ENCODE measurements at places on chromosomes 1 and 21.
A peak's percentile ranks its signal among the peaks of the same experiment; 100 is the strongest.

DNA sequence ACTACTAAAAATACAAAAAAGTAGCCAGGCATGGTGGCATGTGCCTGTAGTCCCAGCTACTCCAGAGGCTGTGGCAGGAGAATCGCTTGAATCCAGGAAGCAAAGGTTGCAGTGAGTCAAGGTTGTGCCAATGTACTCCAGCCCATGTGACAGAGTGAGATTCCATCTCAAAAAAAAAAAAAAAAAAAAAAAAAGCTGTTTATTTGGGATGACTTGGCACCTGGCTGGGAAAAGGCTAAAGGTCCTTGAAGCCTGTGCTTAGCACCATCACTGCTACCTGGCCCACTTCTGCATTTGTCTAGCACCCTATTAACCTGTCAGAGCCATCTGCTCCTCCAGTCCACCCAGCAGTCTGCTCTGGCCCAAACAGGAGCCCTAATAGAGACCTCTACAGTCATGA is 25.0 kb downstream of the PRDX6 start:
- no peak for DNase-seq

DNA sequence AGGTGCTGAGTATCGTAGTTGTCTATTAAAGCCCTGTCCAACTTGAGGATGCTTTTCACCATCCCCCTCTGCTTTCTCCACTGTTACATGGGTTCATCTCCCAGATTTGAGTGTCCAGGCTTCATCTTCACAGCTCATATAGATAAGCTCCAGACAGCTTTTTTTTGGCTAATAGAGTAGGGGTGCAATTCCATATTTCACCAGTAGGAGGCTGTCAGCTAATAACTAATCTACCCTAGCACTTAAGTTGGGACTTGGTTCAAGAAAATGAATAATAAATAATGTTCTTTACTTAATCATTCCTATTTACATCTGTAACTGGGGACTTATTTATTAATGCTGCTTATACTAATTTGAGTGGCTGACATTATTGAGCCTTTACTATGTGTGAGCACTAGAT is 124.5 kb downstream of the IGSF21 start:
- no peak for DNase-seq

DNA sequence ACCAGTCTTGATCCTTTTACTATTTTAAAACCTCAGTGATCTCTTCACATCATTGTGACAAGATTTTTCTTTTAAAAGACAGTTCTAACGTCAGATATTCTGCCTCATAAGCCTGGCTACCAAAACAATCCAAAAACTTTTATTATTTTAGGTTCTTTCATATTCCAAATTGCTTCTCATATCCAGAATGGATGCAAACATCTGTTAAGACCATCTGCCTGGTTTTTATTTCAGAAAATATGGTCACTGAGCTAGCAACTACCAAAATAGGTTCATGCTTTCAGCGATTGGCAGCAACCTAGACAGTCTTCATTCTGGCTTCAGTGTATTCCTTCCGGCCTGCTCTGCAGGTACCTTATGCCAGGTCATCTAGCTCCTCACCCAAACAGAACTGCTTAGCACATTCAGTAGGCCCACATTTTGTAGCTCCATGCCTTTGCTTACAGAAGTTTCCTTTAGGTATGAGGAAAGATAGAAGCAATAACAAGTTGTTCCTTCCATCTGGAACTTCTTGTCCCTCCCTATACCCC is 59.0 kb upstream of the CACYBP start:
- no peak for DNase-seq

- DNase-seq, result no peak
Observed at GRCh38 chr1:89900791-89901708, 80.2 kb downstream of the LRRC8D start.

DNA sequence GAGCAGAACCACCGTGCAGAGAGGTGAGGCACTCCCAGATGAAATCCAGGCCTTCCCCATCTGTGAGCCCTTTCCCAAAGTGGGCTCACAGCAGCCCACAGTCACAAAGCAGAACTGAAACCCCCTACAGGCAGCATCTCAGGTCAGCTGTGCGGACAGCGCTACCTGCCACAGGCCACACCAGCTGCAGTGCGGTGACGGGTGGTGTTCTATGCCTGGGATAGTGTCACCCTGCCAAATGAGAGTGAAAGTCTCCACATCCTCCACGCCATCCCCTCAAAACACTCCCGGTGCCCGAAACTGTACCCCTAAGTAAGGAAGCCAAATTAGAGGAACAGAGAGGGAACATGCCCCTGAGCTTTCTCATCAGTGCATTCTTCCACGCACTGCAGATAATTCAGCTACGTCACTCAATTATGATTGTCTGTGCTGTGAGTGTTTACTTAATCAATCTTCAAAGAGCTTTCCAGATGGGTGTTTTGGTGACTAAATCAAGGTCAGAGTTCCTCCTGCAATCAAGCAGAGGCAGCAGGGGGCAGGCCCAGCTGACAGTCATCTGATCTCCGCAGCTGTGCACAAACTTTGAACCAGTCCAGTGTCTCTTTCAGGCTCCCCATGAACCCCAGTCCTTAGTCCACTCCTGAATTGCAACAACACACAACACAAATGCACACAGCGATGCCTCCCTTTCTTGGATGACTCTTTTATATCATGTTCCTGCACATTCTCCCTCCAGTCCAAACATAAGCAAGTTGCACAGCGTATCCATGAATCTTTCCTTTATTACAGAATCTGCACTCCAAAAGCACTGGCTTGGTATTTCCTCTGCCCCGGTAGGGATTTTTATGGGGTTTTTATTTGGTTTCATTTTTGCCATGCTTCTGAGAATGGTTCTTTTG is 150.0 kb downstream of the TOMM20 start:
- DNase-seq, result peak; percentile 60

DNA sequence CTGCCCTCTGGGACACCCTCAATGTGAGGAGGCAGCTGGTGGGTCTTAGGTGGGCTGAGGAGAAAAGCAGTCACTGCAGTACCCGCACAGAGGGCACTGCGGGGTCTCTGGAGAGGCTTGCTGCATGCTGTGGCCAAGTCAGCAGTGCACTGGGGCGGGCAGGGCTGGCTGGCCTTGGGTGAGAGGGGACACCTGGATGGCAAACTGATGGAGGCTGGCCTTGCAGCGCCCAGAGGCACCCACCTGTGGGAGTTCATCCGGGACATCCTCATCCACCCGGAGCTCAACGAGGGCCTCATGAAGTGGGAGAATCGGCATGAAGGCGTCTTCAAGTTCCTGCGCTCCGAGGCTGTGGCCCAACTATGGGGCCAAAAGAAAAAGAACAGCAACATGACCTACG is 3.2 kb downstream of the ELF3 start:
- no peak for DNase-seq

DNA sequence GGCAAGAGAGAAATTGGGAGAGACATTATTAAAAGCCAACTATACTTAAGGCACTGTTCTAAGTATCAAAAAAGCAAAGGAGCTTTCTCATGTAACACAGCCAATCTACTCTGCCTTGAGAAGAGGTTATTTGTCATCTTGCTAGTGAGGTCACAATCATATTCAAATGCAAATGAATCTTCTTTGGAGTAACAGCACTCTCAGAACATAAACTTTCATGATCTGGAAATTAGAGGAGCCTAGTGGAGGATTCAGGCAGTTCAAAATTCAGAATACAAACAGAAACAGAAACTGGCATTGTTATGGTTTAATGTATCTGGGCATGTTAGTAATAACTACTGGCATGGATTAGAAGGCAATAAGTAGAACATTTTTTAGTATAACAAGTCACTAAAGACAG is 57.4 kb downstream of the ARID4B start:
- DNase-seq, result no peak

DNA sequence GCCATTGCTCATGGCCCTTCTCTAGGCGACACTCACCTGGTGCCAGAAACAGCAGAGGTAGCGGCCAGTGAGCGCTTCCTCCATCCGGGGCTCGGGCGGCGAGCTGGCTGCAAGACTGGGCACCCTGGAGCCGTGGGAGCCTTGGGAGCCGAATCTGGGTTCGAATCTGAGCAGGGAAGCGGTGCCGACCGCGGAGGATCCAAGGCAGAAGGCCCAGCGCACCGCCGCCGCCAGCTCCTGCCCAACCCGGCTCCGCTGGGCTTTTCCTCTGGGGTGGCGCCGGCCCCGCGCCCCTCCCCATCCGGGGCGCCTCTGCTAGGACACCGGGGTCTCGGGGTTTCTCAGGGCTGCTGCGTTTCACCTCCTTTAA is 1.7 kb upstream of the PRDM16 start:
- DNase-seq, result no peak

DNA sequence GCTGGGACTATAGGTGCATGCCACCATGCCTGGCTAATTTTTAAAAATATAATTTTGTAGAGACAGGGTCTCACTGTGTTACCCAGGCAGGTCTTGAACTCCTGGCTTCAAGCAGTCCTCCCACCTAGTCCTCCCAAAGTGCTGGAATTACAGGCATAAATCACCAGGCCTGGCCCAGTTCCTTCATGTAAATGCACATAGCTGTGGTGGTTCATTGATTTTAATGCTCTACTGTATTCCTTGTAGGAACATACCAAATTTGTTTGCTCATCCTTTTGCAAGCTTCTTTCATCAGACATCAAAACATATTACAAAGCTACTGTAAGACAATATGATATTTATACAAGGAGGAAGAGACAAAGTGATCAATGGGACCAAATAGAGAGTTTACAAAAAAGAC is 237.5 kb upstream of the ESRRG start:
- no peak for DNase-seq

DNA sequence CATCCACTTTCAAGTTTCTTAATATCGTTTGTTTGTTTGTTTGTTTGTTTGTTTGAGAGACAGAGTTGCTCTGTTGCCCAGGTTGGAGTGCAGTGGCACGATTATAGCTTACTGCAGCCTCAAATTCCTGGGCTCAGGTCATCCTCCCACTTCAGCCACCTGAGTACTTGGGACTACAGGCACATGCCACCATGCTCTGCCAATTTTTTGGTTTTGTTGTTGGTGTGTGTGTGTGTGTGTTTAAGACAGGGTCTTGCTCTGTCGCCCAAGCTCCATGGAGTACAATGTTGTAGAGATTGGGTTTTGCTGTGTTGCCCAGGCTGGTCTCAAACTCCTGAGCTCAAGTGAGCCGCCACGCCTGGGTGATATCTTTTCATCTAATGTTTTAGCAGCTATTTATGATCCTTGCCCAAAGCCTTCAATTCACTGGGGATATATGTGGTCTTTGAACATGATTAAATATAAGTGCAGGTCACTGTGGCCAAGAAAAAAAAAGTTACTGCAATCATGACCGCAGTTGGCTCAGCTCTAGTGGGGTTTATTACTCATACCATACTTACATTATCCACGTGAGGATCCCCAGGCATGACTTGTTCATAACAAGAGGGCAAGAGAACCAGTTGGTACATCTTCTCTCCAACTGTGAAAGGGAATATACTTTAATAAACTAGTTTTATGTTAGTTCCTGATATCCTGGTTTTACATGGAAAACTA is 8.0 kb downstream of the RRP1B start:
- DNase-seq, result no peak

GRCh38 chr1:32337855-32338636 is 2.0 kb upstream of the MARCKSL1 start:
- no peak for DNase-seq

GRCh38 chr21:42042651-42043050 is 28.5 kb upstream of the UMODL1 start:
- DNase-seq, result no peak

DNA sequence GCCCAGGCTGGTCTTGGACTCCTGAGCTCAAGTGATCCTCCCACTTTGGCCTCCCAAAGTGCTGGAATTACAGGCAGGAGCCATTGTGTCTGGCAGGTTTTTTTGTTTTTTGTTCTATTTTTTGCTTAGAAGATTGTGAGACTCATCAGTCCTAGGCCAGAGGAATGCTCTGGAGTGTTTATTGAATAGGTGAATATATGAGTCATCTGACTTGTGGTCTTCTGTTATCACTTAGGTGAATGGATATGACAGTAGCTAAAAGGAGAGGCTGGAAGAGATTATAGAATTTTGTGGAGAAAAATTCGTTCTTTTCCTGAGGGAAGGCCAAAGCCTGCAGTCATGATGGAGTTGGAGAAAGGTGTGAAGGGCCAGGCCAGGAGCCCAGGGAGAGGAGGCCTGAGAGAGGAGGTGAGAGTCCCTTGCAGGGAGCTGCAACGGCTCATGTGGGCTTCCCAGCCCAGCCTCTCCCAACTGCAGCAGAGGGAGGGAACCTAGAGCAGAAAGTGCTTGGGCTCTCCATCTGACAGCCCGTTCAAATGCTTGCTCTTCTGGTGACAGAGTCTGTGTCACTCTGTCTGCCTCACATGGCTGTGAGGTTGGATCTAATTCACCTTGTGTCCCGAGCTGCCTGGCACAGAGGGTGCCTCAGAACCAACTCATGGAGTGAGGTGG is 31.6 kb upstream of the ACOT11 start:
- DNase-seq, result no peak

- DNase-seq, result no peak
Observed at GRCh38 chr1:191305370-191305769, 827.7 kb upstream of the BRINP3 start.

GRCh38 chr1:243261390-243261789 is 5.5 kb downstream of the SDCCAG8 start:
- no peak for DNase-seq

All from DND-41 (cell line).